ENCODE measurements at places on chromosomes 6 and 20. TPM values are rescaled to one million over a fixed set of nuclear protein-coding genes. Genes with fewer than 3 reads are reported as not detected.
A peak's percentile ranks its signal among the peaks of the same experiment; 100 is the strongest.

DNA sequence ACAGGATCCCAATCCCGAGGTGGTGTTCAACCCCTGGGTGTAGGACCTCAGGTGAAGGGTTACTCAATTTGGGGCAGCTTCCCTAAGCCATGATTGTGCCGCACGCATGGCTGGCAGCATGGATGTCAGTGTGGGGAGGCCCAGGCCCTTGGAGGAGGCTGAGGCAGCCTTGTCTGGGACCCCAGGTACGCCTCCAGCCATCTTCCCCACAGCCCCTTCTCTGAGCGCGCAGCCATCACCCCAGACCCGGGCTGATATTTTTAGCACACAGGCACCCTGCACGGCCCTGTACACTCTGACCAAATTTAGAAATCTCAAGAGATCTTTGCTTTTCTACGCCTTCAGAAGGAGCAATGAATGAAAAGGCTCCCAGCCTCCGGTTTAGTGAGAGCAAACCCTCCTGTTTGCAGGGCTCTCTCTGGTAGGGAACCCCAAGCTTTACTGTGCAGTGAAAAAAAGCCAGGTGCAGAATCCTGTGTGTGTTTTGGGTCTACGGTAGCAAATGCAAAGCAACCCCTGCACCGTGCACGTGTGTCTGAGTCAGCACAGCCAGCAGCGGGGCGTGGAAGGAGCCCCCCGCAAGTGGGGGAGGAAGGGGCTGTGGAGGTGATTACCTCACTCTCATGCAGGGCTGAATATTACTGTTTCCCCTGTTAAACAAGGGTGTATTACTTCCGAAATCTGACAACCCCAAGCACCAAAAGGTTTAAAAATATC, 44.3 kb downstream of the CTCFL start:
- no peak for DNase-seq

DNA sequence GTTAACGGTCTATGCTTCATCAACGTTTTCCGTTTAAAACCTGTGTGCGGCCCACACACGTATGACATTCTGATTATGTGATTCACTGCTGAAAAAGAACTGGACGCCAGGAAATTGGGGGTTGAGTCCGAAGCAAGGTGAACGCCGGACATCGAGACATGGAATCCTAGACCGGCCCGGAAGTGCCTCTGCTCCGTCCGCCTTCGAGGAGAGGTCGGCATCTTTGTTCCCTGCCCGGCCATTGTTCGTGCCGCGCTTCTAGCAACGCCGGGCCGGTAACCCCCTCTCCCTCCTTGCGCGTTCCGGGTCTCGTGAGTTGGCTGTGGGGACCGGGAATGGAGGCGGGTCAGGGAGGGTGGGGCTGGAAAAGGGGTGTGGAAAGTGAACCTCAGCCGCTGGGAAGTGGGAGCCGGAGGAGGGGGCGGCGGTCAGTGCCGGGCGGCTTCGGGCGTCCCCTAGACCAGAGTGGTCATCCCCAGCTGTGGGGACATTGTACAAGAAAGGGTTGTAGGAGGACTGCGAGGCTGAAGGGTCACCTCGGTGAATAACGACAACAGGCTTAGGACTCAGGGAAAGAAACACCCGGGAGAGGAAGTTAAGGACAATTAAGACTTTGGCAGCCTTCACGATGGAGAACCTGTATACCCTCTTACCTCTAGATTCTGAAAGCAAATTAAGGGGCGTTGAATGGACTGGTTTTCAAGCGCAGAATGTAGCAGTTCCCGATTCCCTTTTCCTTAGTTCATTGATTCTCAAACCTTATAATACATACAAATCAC, at the start of gene ZSCAN9:
ZSCAN9 (plus strand) TSS at position 220 of the 779 bp plus-strand sequence. CDS start 1,810 bp downstream, outside the sequence.
- peak; percentile 87 for DNase-seq

GRCh38 chr6:121951918-121952379, 447.5 kb upstream of the HSF2 start:
- no peak for DNase-seq

The PEDS1 gene
- polyA plus RNA-seq: 26.5 TPM

- no peak for DNase-seq
Measured at GRCh38 chr6:158993639-158994038, 6.4 kb downstream of the RSPH3 start.

The MATN4 gene
- polyA plus RNA-seq: 0.45 TPM

- no peak for DNase-seq
Measured at GRCh38 chr20:63891061-63892002, 3.6 kb upstream of the DNAJC5 start.
